ENCODE measurements at places on chromosomes 3 and 15. TPM values are rescaled to one million over a fixed set of nuclear protein-coding genes. Genes with fewer than 3 reads are reported as not detected.

The IL5RA gene
- total RNA-seq = not detected

The IL1RAP gene
- 14.6 TPM for total RNA-seq

DNA sequence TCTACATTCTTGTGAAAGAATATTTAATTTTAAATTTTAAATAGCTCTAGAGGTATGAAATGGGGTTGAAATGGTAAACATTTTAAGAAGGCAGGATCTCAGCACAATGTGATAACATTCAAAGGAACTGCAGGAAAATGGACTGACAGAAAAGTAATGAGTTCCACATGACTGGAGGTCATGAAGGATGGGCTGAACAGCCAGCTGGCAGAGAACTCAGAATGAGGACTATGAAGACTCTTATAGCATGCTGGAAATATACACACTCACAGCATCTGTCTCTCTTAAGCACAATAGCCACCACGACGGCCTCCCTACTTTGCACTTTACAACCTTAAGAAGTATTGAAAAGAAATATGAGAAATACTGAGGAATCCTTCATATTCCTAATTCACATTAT lies 94.7 kb downstream of the TNIK start:
- peak; percentile 57 for DNase-seq

The CACNA2D2 gene
- not detected for total RNA-seq

DNA sequence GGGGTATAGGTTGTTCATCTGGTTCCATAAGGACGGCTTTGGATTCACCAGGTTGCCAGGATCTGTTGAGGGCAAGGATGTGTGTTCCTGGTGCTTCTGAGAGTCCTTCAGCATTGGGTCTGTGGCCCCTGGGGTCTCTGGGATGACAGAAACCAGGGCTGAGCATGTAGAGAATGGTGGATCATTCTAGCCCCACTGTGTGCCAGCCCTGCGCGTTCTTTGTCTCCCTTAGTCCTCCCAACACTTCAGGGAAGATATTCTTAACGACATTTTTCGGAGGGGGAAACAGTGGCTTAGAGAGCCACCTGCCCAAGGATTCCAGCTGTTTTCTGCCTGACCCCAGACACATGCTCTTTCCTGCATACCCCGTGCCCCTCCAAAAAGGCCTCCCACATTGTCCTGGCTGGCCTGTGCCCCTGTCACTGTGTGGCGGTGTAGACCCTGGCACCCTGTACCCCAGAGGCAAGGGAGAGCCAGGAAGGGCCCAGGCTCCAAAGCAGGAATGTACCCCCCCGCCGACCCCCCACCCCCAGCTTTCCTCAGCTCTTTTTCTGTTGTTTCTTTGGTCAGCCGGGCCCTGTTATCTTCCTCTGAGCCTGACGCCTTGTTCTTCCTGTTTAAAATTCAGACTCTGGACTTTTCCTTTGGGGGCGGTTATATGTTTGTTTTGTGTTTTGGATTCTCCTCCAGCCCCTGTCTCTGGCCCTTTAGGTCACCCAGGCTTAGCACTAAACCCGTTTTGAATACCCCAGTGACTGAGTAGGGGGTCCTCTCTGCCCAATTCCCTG lies 57.8 kb upstream of the SMAD6 start:
- no peak for DNase-seq

DNA sequence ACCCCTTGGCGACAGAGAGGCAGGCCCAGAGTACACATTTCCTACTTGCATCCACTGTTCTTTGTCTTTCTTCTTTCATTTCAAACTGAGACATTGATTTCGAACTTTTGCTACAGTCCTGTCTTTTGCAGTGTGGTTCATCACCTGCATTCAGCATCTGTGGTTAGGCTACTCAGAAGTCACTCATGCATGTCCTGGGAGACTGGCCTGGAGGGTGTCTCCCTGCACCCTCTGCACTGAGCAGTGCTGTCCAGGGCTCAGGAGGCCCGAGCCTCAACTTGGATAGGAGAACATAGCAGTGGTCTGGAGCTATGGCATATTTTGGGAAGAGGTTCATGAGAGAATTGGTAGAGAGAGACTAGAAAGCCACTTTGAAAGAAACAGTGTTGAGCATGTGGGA lies 240.2 kb upstream of the TPRG1 start:
- no peak for DNase-seq

DNA sequence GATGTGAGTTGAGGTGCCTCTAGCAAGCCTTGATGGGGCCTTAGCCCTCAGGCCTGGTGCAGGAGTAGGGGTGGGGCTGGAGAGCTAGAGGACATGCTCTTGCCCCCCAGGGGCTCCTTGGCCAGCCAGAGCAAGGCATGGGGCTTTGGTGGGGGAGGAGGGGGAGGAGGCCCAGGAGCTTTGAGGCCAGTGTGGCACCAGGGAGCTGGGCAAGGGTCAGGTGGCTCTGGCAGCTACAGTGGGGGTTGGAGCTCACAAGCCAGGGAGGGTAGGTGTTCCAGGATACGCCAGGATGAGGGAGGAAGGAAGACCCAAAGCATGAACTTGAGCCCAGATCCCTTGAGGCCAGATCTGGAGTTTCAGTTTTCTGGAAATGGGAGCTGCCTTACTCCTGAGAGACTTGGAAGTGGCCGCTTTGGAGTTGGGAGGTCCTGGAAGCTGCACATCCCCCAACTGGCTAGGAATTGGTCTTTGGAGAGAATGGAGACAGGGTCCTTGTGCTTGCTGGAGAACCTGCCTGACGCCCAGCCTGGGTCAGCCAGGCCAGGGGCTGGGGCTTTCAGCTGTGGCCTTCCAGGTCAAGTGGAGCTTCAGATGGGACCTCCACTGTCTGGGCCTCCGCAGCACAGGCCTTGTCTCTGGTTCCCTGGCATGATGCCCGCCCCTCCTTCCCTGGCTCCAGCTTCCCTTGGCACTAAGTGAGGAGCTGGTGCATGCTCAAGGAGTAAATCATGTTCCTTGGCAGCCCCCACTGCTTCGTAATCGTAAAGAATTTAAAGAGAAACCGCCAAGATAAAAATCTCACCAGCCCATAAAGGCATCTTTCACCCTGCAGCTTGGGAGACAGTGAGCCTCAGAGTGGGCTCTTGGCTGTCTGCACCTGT lies 8.7 kb downstream of the SEMA3F start:
- DNase-seq = peak; percentile 98

- peak; percentile 47 for DNase-seq
Measured at GRCh38 chr15:65576664-65577063, 34.3 kb downstream of the INTS14 start.

DNA sequence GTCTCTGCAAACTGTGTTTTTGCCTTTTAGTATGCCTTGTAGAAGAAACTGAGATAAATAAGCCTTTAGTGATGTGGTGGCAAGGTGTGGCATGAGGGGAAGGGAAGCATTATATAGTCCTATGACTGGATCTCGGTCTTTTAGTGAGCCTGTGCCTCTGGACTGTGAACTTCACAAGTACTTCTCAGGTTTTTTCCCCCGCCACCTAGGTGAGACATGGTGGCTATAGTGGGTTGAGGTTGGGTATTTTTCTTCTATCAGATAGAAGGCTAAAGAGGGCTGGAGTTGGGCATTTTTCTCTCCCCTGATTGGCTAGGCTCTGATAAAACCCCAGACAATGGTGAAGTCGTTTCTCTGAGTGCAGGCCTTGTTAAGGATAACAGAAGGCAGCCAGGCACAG lies 38.7 kb upstream of the ZFAND6 start:
- no peak for DNase-seq

GRCh38 chr3:176872771-176873209 lies 324.5 kb downstream of the TBL1XR1 start:
- DNase-seq = peak; percentile 64

The EPHB3 gene
- 4.7 TPM for total RNA-seq

DNA sequence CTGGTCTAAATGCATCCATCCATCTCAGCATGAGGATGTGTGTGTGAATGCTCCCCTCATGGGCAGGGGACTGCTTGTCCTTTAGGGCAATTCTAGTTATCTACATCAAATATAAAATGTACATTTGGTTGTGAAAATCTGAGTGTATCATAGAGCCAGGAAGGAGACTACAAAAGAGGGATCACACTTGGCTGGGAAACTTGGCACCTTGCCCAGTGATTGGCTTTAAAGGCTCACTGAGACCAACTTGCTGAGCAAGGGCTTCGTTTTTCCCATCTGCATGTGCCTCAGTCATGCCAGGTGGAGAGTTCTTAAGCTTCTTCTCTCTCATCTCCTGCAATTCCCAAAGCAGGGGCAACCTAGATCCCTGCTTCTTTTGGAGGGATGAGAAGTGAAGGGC lies 5.2 kb downstream of the CAPN3 start:
- DNase-seq = peak; percentile 16

GRCh38 chr3:25789596-25790556 lies at the start of gene OXSM:
TSS of gene OXSM (plus strand) at chr3:25790090. CDS start at chr3:25791021, 931 bp downstream.
- DNase-seq = peak; percentile 91

GRCh38 chr3:159789017-159789416 lies 199.6 kb upstream of the IL12A start:
- no peak for DNase-seq

DNA sequence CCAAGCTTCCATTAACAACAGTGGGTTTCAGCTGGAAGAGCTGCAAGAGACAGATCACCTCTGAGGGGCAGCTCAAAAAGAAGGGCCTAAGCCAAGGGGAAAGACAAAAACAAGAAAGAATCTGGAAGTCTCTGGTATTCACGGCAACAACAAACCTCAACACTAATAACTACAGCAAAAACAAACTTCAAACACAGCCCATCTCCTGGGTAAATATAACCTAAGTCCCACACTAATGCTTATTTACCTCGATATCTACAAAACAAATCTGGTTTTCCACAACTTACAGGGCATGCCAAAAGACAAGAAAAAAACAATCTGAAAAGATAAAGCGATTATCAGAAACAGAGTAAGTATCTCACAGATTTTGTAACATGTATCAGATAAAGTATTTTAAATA lies 29.7 kb downstream of the TOP2B start:
- DNase-seq = no peak

The CATSPER2 gene
- total RNA-seq = 2.4 TPM

The GOLGA6L9 gene
- total RNA-seq = 1.2 TPM

The COL6A5 gene
- not detected for total RNA-seq

GRCh38 chr3:44079916-44080315 lies 161.8 kb upstream of the TOPAZ1 start:
- no peak for DNase-seq

The ABI3BP gene
- 108 TPM for total RNA-seq

DNA sequence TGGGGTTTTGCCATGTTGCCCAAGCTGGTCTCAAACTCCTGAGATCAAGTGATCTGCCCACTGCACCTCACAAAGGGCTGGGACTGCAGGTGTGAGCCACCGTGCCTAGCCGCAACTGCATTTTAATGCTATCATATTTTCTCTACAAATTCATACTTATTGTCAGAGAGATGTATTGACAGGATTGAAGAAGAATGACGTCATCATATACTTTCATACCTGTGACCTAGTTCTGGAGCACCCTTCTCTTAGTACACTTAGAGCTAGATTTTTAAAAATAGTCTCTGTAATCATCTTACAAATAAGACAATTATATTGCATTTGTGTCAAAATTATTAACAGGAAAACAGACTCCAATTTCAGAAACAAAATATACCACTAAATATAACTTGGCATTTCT lies 242.8 kb upstream of the PDZRN3 start:
- DNase-seq = no peak

The RARRES1 gene
- total RNA-seq = 47.8 TPM

GRCh38 chr3:151909681-151910405 lies 36.4 kb downstream of the SUCNR1 start:
- peak; percentile 93 for DNase-seq

The ATP13A3 gene
- total RNA-seq = 448 TPM

DNA sequence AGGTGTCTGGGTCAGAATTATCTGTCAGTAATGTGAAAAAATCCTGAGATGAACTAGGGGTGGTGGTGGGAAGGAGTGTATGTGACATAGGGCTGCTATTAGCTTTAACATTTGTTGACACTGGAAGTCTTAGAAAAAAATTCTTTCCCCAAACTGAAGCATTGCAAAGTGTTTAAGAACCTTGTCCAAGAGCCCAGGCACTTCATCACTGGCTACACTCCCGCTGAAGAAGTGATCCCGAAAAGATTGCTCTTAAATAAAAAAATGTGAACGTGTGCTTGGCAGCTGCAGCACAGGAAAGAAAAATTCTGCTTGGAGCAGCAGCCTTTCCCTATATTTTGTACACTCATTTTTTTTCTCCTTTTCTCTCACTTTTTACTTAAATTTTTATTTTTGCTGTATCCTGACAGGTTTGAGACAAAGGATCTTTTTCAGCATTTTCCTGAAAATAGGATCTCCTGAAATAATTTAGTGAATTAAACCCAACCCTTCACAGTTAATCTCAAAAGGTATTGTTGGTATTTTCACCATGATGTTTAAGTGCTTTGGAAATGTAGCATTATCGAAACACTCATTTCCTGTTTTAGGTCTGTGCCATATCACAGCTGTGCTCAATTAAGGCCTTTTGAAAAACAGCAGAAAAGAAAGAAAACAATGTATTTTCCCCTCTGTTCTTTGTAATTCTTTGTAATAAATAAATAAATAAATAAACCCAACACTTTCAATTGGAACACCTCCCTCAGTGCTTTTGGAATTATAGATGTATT lies 477.6 kb downstream of the ZNF385D start:
- DNase-seq = peak; percentile 86

DNA sequence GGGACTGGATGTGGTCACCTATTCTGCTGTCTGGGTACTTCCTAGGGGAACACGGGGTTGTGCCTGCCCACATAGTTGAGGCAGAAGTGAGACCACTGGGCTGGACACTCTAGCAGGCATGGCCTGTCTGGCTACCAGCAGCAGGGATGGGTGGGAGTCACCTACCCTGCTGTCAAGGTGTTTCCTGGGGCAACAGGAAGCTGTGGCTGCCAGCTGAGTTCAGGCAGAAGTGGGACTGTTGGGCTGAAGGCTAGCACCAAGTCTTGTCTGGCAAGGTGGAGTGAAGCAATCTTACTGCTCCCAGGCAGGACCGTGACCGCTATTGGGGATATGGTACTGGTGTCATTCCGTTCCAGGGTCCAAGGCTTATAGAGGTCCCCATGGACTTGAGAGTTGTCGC lies 20.3 kb upstream of the ZDHHC23 start:
- no peak for DNase-seq

DNA sequence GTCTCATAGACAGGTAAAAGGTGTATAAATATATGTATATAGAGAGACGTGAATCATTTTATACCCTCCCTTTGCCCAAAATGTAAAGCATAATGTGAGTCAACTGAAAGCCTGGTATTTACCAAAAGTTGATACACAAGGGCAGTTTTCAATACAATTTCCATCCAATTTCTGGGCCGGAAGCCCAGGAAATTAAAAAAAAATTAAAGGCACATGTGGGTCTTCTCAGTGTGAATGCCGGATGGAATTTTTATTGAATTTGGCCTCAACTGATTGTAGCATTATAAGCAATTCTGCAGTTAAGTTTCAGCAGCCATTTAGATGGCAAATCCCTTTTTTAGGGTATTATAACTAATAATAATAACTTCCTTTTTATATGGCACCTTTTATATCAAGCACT lies 3.3 kb upstream of the CNTN3 start:
- no peak for DNase-seq

The MB21D2 gene
- 5.6 TPM for total RNA-seq

The RBPMS2 gene
- 0.09 TPM for total RNA-seq

The OXTR gene
- 6.1 TPM for total RNA-seq

Measured in fibroblast of the aortic adventitia (primary cell).